ENCODE measurements at places on chromosomes 3 and 15.

DNA sequence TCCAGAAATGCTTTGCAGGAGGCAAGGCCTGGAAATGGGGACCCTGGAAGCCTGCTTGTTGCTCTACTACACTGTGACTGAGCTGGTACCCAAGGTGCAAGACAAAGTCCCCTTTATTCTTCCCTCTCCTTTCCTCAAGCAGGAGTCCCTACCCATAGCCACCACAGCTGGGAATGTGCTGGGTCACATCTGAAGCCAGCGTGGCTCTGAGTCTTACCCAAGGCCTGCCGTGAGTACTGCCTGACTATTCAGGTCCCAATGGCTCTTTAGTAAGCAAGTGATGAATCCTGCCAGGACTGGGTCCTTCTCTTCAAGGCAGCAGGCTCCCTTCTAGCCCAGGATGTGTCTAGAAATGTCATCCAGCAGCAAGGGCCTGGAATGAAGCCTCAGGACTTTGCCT, 9.6 kb upstream of the RAD51 start:
- no peak for DNase-seq

- DNase-seq, result no peak
These were observed 1056.8 kb downstream of the ROBO2 start for GRCh38 chr3:78096488-78097255.

DNA sequence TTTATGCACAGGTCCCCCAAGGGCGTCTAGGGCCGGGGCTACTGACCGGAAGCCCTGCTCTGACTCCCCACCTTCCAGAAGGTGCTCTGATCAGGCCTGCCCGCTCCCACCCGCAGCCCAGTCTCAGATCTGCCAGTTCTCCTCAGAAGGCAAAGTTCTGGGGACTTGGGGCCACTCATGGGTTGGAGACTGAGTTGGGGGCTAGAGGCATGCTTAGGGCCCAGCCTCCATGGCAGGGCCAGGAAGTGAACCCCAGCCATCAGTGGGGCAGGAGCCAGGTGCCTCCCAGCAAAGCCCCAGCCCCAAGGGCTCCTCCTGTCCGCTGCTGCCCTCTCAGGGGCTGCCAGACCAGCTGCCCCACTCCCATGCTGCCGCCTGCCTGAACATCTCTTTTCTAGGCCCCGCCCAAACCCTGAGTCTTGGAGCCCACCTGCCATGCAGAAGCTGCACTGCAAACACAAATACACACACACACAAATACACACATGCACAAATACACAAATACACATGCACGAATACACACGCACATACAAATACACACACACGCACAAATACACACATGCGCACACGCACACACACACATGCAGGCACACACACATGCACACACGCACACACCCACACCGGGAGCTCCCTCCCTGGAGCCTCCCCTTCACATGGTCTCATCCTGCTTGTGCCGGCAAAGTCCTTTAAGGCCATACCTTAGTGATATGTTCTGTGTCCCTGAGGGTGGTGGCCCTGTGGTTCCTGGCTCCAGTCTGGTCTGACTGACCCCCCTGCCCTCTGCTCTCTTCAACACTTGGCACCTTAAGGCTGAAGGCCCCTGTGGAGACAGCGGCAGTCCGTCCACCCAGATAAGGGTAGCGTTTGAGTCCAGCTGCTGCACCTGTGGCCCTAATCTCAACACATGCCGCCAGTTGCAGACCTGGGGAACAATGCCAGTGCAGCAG, 59.2 kb upstream of the KLF13 start:
- no peak for DNase-seq

DNA sequence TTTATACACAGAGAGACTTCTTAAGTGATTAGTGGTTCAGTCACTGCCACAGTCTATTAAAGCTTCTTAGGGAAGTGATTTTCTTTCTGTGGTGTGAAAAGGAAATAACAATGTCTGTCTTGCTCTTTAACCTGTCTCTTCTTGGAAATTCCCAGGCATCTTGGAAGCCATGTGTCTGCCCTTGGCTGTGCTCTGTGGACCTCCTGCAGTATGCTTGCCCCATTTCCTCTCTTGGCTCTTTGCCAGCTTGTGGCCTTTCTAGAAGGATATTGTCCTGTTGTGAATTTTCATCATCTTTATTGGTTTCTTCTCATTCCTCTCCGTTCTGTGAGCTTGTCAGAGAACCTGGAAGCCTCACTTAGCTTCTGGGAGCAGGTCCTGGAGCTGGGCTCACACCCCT, 338.4 kb upstream of the C2CD4B start:
- no peak for DNase-seq

DNA sequence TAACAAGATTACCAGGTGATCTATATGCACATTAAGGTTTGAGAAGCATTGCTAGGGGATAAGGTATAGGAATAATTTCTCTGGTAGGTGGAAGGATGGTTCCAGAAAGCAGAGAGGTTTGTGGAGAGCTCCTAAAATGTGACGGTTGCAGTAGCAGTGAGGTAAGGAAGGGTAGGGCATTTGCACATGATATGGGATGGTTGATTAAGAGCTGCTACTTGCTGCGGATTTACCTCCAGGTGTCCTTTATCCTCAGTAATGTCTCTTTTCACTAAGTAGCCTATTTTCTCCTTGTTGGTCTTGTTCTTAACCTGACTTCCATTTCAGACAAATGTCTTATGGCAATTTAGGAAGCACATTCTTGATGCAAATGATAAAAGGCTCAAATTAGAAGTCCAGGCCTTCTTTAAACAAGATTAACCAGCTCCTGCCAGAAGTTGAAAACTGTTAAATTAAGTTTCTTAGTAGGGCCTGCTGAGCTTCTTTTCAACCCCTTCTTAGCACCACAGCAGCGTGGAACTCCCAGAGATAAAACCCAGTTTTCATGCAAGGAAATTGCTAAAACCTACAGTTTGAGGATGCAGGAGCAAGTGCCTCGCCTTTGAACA, 231.1 kb upstream of the GADL1 start:
- DNase-seq, result no peak

- DNase-seq, result peak; percentile 92
These were observed 43.0 kb upstream of the ABI3BP start for GRCh38 chr3:101036213-101036618.

DNA sequence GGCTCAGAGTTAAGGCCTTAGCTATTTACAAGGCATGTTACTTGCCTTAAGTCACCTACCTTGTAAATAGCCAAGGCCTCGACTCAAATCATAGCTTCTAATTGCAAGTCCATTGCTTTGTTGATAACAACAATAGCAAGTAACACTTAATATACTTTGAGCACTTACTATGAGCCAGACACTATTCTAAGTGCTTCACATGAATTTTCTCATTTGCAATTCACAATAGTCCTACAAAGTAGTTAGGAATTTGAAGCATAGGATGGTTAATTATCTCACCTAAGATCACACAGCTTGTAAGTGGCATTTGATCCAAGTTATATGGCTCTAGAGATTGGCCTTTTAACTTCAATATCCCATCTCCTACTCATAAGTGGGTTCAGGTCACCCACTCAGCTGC, 28.4 kb downstream of the SLC9A9 start:
- no peak for DNase-seq

GRCh38 chr15:29244544-29244943, 25.1 kb downstream of the NSMCE3 start:
- DNase-seq, result no peak

- no peak for DNase-seq
These were observed 27.0 kb downstream of the ADIPOQ start for GRCh38 chr3:186869253-186870100.

DNA sequence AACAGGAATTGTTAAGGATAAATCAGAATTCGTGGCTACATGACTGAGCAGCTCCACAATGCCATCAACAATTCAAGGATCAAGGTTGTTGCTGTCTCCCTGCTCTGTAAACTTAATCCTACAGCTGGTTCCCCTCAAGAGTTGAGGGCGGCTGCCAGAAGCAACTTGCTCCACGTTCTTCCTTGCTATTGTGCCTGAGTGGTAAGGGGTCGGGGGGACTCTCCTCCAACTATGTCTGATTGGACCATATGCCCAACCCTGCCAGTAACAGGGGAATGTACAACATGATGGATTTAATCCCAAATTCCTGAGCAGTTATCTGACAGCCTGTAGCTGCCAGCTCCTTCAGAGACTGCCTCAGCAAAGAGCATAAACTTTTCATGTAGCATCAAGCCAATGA, 37.9 kb upstream of the MECOM start:
- no peak for DNase-seq

DNA sequence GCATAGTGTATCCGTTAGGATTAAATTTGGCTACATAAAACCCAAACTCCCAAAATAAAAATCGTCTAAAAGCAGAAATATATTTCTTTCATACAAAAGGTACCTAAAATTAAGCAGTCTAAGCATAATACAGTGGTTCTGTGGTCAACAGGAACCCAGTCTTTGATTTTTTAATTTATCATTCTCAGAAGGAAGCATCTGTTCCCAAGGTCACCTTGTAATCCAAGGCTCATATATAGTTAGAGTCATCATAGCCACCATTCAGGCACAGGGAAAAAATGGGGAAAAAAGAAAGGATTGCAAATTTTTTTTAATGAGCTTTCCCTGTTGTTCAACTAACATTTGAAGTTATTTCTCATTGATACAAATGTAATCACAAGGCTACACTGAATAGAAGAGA, 983.2 kb downstream of the PLOD2 start:
- DNase-seq, result no peak

- peak; percentile 49 for DNase-seq
These were observed 26.1 kb upstream of the KBTBD8 start for GRCh38 chr3:66971891-66972551.

DNA sequence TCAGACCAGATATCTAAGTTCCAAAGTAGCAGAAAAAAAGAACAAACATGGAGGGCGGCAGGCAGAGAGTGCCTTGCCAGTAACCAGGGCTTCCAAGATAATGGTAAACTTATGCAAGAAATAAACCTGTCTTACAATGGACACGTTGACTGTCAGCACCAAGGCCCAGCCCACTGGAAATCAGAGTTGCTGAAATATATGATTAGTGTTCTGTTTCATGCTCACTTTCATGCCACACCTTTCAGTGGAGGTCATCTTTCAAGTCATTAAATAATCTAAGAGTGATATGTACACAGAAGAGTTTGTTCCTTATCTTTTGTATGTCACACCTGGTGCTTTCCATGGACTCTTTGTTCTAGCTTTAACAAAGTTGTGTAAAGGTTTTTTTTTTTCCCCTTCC, 358.1 kb downstream of the MECOM start:
- no peak for DNase-seq

DNA sequence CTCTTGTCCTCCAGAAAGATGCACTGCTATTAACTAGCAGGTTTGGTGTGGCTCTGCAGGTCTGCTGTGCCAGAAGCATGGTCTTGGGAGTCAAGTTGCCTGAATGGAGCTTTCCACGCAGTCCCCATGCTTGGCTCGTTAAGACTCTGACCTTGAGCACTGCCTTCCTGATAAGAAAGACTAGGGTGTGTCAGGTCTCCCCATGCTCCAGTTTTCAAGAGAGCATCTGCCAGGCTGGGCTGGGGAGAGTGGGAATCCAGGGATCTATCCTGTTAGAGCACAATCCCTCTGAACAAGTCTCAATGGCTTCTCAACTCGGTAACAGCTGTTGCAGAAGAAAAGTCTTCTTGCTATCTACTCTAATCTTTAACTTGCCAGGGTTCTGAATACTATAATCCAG, 98.2 kb downstream of the TJP1 start:
- no peak for DNase-seq

DNA sequence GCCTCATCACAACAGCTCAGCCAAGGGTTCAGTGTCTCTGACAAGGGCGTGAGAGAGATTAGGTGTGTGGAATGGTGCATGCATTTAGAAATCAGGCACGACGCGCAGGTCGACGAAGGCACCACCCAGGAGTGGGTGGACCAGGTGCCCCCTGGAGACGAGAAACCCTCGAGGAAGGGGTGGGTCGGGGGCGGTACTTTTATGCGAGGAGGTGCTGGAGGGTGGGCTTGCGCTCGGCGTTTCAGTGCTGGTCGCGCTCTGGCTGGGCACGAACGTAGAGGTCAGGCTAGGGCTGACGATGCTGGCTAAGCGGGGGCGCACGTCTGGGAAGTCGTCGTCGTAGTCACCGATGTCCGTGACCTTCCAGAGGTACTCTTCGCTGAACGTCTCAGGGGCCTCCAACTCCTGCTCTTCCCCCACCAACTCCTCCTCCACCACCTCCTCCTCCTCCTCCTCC, 393 bp downstream of the ERICH6 start:
- no peak for DNase-seq

DNA sequence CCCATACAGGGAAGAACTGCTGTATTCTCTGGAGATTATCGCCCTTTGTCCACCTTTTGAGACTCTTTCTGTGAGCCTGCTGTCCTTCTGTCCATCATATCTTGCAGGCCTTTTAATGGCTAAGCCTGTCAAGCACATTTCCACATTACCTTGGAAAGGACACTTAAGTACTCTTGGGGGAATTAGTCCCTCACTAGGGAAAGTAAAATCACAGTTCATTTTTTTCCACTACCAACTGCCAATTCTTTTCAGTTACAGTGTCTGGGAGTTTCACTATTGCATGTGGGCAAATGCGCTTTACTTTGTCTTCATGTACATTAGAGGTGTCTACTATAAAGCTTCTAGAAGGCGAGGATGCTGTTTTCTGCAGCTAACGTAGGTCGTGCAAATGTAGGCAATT, 242.1 kb downstream of the NSUN3 start:
- DNase-seq, result no peak

GRCh38 chr15:36575266-36575665, 4.2 kb upstream of the CDIN1 start:
- DNase-seq, result no peak

- peak; percentile 14 for DNase-seq
These were observed 43.9 kb downstream of the HEG1 start for GRCh38 chr3:125011941-125012340.

DNA sequence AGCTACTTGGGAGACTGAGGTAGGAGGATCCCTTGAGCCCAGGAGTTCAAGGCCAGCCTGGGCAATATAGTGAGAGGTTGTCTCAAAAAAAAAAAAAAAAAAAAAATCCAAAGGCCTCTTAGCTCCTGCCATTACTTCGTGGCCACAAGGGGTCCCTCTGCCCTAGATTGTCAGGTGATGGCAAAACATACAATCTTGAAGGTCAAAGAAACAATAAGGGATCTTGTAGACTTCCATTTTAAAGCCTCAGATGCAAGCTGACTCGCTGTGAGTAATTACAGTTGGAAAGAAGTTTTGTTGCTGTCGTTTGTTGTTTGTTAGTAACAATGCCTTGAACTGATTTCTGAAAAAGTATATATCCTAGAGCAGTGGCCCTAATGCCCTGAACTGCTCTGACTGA, 55.9 kb upstream of the PLCL2 start:
- DNase-seq, result peak; percentile 47

GRCh38 chr3:181174676-181175233, 185.2 kb upstream of the DNAJC19 start:
- no peak for DNase-seq

DNA sequence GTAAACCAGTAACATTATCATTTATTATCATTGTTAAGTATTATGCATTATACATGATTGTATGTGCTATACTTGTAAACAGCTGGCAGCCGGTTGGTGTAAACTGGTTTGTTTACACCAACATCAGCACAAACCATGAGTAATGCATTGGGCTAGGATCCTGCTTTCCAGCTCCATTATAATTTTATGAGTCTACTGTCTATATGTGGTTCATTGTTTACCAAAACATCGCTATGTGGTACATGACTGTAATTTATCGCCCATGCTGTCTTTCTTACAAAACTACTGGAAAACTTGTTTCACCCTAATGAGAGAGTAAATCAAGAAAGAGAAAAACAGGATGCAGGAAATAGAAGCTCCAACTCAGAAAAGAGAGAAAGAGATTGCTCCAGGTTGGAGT, 224.8 kb upstream of the CBLB start:
- DNase-seq, result no peak

Data from fibroblast of the conjunctiva (primary cell).